GF-D8 (cell line): ENCODE measurements at places on chromosomes 5 and 9.

DNA sequence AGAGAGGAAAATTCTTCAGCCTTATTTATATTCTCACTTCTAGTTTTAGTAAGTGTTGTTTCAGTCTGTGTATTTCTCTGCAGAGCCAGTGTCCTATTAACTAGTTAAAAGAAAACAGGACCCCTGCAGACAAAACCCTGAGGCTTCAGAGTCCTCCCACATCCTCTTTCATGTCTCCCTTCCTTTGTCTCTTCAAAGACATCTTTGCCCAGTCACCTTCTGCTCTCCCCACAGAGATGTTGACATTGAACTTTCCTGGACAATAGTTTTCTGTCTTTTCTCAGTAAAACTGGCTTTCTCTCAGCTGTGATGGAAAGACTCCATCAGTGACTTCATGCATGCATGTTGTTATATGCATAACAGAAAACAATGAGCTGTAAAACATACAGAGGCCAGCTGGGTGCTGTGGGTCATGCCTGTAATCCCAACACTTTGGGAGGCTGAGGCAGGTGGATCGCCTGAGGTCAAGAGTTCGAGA is 20.2 kb downstream of the GRAMD2B start:
- DNase-seq, result no peak

GRCh38 chr5:60649288-60649917 is 50.6 kb downstream of the DEPDC1B start:
- peak; percentile 25 for DNase-seq

DNA sequence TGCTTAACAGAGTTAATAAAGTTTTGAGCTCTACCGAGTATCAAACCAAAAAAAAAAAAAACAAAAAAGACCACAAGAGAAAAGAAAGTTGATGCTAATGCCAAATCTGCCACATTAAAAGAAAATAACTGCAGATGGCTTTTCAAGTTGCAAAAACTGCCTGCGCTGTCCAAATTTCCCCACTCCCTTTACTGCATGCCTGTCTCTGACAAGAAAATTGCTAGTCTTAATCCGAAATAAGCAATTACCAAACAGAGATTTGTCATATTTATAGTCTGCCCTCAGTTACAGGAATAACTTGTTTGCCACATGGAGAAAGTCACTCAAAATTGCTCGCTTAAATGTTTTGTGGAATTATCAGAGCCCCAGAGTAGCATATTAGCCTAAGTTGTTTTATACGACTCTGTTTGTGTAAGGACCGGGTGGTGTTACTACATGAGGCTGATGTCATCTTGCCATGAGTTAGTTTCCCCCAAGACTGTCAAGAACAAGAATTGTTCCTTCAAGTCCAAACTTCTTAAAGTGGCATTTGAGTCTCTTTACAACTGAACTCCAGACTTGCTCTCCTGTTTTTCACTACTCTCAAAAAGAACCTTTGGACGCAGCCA is 160.9 kb downstream of the CEP120 start:
- no peak for DNase-seq

- no peak for DNase-seq
Measured at GRCh38 chr9:93852728-93853127, 102.4 kb downstream of the BARX1 start.

DNA sequence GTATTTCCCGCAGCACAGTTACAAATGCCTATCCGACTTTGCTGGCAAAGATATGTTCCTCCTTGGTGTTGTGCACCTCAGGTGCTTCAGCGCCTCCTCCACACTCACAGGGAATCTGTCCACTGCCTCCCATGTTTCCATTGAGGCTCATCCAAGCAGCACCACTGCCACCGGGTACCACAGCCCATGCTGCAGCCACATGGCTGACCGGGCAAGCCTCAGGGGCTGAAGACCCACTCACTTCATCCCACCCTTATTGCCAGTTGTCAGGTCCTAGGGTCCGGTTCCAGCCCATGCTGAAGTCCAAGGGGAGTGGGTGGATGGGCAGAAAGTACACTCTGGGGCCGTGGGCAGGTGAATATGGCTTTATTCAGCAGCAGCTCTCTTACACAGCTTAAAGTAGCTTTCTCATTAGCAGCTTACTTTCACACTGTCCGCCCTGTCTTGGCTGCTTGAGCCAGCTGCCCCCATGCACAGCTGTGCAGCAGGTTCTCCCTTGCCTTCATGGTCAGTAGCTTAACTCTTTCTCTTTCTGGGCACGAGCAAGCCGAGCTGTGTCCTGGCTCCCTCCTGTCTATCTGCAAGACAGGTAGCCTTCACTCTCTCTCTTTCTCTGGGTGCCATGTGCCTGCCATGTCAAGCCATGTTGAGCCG is 1052.3 kb downstream of the PTPRD start:
- DNase-seq, result no peak

GRCh38 chr5:3181671-3182070 is 414.0 kb upstream of the IRX1 start:
- DNase-seq, result no peak

DNA sequence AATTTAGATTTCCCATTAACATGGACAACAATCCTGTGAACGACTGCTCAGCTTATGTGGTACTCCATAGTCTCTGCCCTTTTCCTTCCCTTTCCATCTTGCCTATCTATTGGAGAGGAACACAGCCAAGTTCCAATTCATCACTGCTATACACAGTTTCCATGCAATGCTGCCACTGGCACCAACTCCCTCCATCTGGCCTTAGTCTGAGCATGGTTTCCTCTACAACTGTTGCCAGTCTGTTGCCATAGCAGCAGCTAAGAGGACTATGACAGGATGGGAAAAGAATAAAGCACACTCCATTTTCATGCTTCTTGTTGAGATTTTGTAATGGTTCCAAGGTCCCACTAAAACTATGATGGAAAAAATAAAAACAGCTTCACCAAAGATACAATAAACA is 189.0 kb downstream of the HCN1 start:
- no peak for DNase-seq

DNA sequence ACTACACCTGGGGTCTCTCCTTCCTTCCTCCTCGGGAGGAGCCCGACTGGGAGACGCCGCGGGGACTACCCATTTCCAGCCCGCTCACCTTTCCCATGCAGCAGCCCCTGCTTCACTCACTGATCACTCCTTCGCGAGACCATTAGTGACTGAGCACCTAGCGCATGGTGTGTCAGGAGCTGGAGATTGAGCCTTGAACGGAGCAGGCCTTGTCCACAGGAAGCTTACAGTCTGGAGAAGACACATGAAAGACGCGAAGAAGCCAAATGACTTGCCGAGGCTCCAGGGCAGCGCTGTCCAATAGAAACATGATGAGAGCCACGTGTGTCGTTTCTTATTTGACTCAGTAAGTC is 283 bp upstream of the CFAP90 start:
- no peak for DNase-seq

- DNase-seq, result no peak
Measured at GRCh38 chr9:134404376-134405358, 78.4 kb downstream of the RXRA start.

DNA sequence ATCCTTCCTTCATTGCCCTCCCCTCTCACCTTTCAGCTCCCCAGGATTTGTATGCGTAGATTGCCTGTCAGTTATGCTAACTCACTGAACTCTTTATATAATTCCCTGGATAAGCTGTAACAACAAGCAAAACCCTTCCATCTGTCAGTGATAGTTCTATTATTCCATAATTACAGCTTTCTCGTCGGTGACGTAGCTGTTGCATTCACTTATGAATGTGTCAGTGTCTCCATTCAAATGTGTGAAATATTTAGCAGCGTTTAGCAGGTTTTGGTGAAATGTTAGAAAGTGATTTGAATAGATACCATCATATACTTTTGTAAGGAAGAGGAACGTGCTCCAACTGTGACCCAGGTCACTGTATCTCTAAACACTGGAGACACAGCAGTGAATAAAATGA is 45.2 kb downstream of the PIP5K1B start:
- no peak for DNase-seq

DNA sequence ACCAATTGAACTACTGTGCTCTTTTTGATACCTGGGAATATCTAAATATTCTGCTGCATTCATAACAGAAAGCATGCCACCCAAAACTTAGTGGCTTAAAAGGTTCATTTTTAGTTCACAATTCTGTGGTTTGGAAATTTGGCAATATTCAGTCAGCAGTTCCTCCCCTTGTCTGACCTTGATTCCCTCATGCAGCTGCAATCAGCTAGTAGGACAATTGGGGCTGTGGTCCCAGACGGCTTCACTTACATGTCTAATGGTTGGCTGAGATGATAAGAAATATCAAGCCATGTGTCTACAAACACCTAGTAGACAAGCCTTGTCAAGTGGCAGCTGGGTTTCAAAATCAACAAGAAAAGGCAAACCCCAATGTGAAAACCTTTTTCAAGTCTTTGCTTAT is 51.3 kb downstream of the ANXA1 start:
- no peak for DNase-seq

GRCh38 chr9:28264368-28264767 is 691.1 kb upstream of the C9orf72 start:
- DNase-seq, result no peak

- DNase-seq, result no peak
Measured at GRCh38 chr9:4574657-4575243, 84.5 kb downstream of the SLC1A1 start.

DNA sequence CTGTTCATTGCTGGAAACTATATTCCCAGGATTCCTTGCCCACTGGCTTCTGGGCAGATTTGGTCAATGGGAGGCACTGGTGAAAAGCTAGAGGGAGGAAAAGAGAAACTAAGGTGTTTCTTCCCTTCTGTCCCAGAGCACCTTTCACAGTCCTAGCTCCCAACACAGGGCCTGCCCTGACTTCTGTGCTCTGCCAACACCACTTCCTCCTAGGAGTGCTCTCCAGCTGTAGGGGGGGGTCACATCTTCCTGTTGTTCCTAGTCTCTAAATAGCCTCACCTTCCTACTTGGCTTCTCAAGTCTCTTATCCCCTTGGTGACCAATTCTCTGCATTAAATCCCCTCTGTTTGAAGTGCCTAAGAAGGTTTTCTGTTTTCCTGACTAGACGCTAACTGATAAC is 115.4 kb downstream of the ADRB2 start:
- no peak for DNase-seq

GRCh38 chr9:82223442-82223841 is 234.9 kb downstream of the SPATA31D1 start:
- DNase-seq, result no peak

DNA sequence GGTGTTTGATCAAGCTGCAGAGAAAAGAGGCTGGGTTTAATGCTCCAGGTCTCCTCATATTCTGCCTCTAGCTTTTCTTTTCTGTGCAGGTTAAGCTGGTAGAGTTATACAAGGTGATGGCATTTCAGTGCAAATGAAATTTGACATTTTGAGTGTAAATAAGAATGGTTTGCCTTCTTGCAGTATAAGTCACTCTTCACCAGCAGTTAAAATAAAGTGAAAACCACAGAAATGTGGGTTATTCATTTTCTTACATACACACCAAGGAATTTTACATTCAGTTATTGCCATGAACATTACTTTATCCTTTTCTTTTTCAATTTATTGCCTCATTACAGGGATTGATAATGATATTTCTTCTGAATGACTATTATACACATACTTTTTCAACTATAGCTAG is 337.5 kb upstream of the PCSK5 start:
- no peak for DNase-seq

- no peak for DNase-seq
Measured at GRCh38 chr5:8185852-8186251, 316.9 kb downstream of the MTRR start.

DNA sequence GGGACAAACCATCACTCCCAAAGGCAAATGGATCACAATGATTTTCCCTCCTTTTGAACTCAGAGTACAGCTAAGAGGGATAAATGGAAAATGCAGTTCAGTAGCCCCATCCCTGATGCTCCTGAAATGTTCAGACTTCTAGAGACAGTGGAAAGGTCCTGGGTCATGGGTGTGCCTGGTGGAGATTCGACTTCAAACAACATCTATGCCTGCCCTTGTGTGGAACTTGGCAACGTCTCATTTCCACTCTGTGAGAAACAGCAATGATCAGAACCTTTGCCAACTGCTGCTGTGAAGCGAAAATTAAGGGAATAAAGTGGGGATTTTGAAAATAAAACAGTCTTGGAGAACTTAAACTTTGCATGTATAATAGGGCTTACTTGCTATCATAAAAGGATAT is 778.1 kb downstream of the SEMA5A start:
- DNase-seq, result no peak

- DNase-seq, result no peak
Measured at GRCh38 chr5:139698490-139699146, 50.5 kb downstream of the CXXC5 start.

DNA sequence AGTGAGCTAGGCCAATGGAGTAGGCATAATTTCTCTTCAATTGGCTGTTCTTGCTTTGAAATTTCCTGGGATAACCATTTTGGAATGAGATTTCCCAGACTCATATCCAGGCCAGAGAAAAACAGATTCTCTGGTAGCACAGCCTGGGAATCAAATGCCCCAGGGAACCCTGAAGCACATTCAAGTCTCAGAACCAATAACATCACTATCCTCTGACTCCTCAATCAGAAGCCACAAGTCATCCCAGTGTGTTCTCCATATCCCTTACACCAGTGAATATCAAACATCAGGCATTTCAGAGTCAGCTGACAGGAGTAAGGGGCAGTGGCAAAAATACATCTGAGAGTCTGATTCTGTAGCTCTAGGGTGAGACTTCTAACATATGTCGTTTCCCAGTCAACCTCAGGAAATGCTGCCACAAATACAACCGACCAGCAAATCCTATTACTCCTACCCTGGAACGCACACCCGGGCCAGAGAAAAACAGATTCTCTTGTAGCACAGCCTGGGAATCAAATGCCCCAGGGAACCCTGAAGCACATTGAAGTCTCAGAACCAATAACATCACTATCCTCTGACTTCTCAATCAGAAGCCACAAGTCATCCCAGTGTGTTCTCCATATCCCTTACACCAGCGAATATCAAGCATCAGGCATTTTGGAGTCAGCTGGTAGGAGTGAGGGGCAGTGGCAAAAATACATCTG is 537.7 kb upstream of the NMUR2 start:
- no peak for DNase-seq

DNA sequence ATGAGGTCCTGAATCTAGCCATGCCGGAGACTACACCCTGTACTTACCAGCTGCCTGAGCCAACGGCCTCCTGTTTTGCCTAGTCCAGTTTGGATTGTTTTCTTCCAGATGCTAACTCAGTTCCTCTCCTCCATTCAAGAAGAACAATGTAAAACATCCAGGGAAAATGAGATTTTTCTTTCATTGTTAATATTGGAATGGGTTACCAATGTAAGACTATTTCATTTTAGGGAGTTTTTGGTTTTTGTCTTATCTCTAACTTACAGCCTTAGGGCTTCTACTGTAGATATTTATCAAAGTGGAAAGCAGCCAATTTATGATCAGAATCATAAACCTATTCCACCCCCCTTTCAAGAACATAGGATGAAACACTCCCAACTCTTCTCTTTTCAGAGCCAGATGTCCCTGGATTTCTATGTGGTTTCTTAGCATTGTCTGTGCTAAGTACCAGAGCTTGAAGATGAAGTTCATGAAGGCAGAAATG is 3.5 kb upstream of the VDAC1 start:
- no peak for DNase-seq
